Fibroblast of skin of left quadriceps (primary cell): ENCODE measurements at places on chromosomes 4 and X.

- no peak for DNase-seq
Measured at GRCh38 chrX:5748586-5749150, 480.0 kb downstream of the NLGN4X start.

DNA sequence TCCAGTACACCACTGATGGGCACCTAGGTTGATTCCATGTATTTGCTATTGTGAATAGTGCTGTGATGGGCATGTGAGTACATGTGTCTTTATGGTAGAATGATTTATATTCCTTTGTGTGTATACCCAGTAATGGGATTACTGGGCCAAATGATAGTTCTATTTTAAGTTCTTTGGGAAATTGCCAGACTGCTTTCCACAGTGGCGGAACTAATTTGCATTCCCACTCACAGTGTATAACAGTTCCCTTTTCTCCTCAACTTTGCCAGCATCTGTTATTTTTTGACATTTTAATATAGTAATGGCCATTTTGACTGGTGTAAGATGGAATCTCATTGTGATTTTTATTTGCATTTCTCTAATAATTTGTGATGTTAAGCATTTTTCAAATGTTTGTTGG lies 25.9 kb downstream of the CC2D2A start:
- no peak for DNase-seq

DNA sequence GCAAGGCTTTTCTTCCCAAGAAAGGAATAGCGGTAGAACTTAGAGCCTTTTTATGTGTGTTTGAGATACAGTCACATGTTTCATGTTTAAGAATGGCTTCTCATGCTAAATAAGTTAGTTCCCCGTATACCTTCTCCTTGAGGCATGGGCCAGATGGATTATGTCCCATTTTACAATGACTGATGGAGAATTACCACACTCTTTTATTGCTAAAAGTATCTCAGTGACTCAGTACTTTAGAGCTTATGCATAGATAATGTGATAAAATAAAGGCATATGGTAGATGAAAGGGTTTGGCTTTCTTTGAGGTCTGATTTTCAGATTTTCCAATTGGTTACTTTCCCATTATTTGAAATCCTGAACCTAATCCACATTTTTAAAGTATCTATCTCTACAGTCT lies 121.8 kb upstream of the BMPR1B start:
- no peak for DNase-seq

GRCh38 chr4:183658362-183659028 lies 490 bp downstream of the RWDD4 start:
- no peak for DNase-seq

DNA sequence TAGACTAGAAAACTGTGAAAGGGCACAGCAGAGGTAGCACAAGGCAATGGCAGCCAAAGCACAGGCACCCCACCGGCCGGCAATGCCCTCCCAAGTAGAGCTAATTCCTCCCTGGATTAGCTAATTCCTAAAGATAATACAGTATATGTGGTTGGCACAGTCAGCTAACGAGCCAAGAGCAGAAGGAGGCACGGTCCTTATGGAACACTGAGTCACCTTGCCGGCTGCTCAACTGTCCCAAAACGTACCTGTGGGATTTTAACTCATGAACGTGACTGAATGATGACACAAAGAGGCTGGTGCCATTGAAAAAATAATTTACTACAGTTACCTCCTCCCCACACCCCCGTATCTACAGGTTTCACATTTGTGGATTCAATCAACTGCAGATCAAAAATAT lies 9.1 kb upstream of the FGFBP1 start:
- no peak for DNase-seq

GRCh38 chrX:9677098-9677739 lies 88.4 kb downstream of the GPR143 start:
- DNase-seq: no peak
